ENCODE measurements at places on chromosomes 13 and 19.

GRCh38 chr19:14977128-14977527, 2.5 kb downstream of the SLC1A6 start:
- DNase-seq = no peak

GRCh38 chr13:113742445-113743120, 16.4 kb upstream of the TMEM255B start:
- DNase-seq = no peak

DNA sequence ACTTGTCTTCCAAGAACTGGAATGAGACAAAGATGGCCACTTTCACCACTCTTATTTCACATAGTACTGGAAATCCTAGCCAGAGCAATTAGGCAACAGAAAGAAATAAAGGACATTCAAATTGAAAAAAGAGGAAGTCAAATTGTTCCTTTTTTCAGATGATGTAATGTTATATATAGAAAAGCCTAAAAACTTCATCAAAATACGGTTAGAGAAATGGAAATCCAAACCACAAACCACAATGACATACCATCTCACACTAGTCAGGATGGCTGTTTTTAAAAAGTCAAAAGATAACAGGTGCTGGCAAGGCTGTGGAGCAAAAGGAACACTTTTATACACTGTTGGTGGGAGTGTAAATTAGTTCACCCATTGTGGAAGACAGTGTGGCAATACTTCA, 113.3 kb upstream of the SPRY2 start:
- DNase-seq = no peak

DNA sequence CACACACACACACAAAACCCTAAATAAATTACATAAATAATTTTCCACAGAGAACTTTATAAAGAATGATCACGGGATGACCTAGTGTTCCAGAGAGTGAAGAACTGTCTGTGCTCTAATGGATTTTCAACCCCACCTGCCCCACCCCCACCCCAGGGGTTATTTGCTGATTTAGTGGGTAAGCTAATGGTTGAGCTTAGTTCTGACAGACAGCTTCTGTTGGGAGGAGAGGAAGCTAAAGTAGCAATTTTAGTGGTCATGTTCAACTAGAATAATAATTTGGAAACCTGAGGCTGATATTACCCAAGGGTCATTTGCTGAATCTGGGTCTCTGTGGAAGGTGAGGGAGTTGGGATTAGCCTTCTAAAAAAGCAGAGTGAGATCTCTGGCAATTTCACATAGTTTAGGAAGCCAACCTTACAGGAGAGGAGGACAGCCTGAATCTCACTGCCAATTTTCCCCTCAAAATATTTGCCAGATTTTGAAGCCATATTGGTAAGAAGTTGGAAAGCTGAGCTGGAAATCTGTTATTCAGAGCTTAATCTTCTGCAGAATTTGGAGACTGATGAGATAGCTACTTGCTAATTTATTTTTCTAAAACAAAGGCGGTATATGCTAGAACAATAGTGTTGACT, 68.7 kb downstream of the POSTN start:
- no peak for DNase-seq

DNA sequence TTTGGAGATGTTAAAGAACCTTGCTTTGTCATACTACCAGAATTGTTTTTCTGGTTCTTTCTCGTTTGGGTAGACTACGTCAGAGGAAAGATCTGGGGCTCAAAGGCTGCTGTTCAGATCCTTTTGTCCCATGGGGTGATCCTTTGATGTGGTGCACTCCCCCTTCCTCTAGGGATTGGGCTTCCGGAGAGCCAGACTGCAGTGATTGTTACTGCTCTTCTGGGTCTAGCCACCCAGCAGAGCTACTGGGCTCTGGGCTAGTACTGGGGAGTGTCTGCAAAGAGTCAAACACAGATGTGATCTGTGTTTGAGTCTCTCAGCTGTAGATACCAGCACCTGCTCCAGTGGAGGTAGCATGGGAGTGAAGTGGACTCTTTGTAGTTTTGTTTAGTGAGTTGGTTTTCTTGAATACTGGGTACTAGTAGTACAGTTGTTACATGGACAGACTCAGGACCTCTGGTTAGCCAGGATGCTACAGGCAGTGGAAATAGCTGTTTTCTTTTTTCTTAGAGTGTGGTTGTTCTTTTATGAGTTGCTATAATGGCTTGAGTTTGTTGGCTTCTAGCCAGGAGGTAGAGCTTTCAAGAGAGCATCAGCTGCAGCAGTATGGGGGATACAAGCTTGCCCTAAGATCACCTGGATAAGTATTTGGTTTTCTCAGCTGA, 34.4 kb downstream of the DNAJC15 start:
- peak; percentile 31 for DNase-seq

- no peak for DNase-seq
These were observed 27.8 kb upstream of the IGSF23 start for GRCh38 chr19:44585371-44586133.

DNA sequence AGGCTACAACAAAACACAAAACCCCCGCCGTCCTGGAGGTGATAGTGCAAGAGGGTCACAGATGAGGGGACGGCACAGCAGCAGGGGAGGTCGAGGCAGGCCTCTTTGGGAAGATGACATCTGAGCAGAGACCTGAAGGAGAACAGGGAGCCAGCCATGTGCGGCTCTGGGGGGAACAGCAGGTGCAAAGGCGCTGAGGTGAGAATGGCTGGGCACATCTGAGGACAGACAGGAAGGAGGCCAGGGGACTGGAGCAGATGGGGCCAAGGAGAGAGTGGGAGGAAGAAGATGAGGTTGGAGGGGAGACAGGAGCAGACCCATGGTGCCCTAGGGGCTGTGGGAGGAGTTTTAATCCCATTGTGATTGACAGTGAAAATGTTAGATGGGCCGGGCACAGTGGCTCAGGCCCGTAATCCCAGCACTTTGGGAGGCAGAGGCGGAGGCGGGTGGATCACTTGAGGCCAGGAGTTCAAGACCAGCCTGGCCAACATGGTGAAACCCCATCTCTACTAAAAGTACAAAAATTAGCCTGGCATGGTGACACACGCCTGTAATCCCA, 1.8 kb upstream of the CKM start:
- no peak for DNase-seq

DNA sequence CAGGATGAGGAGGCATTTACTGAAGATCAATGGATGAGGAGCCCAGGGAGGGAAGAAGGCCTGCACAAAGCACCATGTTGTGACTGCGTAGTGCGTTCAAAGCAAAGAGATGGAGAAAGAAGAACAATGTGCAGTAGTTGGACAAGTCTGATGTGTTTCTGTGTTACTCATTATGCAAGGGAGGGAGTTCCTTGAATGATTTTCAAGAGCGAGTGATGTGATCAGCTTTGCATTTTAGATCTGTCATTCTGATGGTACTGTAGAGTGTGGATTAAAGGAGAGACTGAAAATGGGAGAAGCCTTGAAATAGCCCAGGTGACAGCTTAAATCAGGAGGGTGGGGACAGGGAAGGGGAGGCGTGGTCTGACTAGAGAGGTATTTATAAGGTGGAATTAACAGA, 9.5 kb downstream of the MYO16 start:
- no peak for DNase-seq

DNA sequence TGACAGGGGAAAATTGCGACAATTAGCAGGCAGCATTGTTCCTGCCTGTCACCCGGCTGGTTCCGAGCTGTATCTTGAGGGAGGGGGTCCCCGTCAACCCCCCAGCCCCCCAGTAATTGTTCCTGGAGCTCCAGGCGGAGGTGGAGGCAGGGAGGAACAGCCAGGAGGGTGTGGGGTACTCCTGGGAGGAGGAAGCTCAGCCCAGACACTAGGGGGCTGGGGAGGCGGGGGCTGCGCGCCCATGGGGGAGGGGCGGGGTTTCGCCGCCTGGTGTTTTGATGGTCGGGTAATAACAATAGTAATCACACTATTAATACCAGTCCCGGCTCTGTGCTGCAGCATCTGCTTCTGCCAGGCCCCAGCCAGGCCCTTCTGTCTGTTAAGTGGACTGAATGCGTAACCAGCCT, 8.6 kb downstream of the NPAS1 start:
- DNase-seq = no peak

DNA sequence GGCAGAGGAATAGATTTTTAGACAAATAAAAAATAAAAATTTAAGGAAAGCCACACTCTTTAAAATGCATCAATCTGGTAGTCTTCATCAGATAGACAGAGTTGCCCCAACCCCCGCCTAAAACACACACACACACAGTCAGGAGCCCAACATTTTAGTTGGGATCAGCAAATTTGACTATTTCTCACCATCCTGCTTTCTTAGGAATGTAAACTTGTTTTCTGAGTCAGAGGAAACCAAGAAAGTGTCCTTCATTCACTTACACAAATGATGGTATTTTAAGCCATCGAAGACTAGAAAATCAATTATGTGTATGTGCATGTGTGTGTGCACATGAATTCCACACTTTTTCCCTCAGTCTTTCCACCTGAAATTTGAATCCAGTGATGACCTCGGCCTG, 1657.5 kb downstream of the SLITRK1 start:
- no peak for DNase-seq

- DNase-seq = no peak
These were observed 314.4 kb downstream of the ENOX1 start for GRCh38 chr13:43472339-43472738.

GRCh38 chr13:40063278-40063698, 407.8 kb downstream of the COG6 start:
- no peak for DNase-seq

- no peak for DNase-seq
These were observed 30.5 kb upstream of the ATP12A start for GRCh38 chr13:24649688-24650043.

- DNase-seq = no peak
These were observed 833.0 kb downstream of the EFNB2 start for GRCh38 chr13:105702441-105702840.

DNA sequence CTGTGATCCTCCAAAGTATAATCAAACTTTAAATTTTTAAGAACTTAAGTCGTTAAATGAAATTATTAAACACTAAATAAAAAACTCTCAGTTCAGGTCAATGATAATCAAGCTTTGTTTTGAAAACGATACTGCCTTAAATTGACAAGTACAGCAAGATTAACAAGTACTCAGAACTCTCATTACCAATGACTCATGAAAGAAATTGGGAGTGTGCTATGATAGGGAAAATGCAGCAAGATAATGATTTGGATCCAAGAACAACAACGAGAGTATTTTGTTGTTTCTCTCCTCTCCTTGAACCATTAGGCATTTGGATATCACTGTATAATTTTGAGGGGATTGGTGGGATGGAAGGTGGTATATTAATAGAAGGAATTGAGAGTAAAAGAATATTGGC, 10.2 kb downstream of the N4BP2L2 start:
- DNase-seq = no peak

GRCh38 chr13:85260896-85261295, 538.3 kb downstream of the SLITRK6 start:
- no peak for DNase-seq

DNA sequence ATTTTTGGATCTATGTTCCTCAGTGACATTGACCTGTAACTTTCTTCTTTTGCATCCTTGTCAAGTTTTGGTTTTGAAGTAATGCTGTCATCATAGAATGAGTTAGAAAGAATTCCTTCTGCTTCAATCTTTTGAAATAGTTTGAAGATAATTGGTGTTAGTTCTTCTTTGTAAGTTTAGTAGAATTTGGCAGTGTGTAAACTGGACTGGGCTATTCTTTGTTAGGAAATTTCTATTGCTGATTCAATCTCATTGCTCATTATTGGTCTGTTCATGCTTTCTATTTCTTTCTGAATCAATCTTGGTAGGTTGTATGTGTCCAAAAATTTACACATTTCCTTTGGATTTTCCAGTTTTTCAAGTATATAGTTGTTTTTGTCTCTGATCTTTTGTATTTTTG, 101.7 kb upstream of the SPRY2 start:
- no peak for DNase-seq

DNA sequence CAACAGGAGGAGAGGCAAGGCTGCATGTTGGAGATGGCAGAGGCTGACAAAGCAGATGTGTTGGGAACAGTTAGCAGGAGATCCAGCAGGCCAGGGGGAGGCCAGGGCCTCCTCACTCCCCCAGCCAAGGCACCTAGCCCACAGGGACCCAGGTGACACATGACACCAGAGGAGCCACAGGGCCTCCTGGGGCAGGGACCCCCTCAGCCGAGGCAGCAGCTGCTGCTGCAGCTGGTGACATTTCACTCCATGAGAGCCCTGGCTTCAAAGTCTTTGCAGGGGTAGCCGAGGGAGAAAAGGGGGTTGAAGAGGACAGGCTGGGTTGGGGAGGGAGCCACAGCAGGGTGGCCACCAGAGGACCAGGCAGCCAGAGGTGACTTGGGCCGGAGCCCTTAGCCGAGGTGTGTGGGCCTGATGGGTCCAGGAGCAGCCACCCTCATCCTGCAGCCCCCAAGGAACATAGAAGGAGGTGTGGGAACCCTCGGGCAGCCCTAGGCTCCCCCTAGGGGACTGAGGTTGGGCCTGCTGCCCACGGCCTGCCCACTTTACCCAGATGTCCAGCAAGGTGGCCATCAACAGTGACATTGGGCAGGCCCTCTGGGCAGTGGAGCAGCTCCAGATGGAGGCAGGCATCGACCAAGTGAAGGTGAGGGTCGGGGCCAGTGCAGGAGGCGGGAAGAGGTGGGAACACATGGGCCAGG, at the start of gene GNG14:
TSS of gene GNG14 (plus strand) at position 503 of the 701 bp plus-strand sequence. CDS start at position 554, 51 bp downstream.
- DNase-seq = no peak

- no peak for DNase-seq
These were observed 152.4 kb downstream of the LMO7 start for GRCh38 chr13:75788481-75788981.

DNA sequence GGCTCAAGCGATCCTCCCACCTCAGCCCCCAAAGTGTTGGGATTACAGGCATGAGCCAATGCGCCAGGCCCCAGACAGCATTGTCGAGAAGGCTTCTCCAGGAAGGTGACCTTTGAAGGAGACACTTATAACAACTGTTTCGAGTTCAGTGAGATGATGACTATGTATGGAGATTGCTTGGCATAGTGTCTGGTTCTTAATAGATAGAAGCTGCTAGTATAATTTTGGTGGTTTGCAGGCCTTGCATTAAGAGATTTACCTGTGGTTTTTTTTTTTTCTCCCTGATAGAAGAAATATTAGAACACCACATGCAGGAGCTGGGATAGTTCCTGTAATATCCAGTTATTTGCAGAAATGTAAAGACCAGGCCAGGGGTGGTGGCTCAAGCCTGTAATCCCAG, 3.7 kb downstream of the MARCHF2 start:
- no peak for DNase-seq

DNA sequence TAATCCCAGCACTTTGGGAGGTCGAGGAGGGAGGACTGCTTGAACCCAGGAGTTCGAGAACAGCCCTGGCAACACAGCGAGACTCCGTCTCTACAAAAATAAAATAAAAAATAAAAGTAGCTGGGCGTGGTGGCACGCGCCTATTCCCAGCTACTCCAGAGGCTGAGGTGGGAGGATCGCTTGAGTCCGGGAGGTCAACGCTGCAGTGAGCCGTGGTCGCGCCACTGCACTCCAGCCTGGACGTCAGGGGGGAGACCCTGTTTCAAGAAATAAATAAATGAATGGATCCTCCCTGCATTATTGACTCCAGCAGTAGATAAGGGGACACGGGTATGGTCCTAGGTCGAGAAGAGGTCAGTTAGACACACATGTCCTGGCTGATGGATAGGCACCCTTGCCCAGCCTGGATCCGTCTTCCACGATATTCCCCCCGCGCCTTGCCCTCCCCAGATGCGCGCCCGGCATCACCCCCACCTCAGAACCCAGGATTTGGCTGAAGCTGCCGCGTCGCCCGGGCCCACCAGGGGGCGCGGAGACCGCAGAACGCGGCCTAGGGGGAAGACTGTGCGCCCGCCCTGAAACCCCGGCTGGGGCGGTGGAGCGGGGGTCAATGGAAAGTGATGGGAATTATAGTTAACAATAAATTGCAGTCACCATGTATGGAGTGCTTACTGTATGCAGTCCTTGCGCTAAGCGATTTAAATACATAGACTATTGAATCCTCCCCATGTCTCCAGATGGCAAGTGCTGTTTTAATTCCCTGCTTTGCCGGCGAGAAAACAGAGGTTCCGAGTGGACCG, 2.1 kb upstream of the HOOK2 start:
- peak; percentile 92 for DNase-seq

- DNase-seq = no peak
These were observed 434.3 kb downstream of the EFNB2 start for GRCh38 chr13:106101201-106101600.
